ENCODE measurements at places on chromosomes 2 and 18.
A peak's percentile ranks its signal among the peaks of the same experiment; 100 is the strongest.

DNA sequence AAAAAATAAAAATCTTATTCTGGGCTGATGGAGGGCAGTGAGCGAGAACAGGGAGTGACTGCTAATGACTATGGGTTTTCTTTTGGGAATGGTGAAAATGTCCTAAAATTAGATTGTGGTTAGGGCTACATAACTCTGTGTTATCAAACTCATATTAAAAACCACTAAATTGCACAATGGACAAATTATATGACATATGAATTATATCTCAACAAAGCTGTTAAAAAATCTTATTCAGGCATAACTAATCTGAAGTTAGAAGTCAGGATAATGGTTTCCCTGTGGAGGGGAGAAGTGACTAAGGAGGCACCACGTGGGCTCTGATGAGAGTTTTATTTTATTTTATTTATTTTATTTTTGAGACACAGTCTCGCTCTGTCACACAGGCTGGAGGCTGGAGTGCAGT, 32.1 kb upstream of the DPP4 start:
- DNase-seq = no peak

GRCh38 chr2:207617011-207617671, 8.1 kb downstream of the METTL21A start:
- DNase-seq = peak; percentile 84

- no peak for DNase-seq
These were observed 172.0 kb downstream of the MGAT5 start for GRCh38 chr2:134425724-134426496.

GRCh38 chr2:33272001-33272400, 204.4 kb upstream of the RASGRP3 start:
- DNase-seq = no peak

DNA sequence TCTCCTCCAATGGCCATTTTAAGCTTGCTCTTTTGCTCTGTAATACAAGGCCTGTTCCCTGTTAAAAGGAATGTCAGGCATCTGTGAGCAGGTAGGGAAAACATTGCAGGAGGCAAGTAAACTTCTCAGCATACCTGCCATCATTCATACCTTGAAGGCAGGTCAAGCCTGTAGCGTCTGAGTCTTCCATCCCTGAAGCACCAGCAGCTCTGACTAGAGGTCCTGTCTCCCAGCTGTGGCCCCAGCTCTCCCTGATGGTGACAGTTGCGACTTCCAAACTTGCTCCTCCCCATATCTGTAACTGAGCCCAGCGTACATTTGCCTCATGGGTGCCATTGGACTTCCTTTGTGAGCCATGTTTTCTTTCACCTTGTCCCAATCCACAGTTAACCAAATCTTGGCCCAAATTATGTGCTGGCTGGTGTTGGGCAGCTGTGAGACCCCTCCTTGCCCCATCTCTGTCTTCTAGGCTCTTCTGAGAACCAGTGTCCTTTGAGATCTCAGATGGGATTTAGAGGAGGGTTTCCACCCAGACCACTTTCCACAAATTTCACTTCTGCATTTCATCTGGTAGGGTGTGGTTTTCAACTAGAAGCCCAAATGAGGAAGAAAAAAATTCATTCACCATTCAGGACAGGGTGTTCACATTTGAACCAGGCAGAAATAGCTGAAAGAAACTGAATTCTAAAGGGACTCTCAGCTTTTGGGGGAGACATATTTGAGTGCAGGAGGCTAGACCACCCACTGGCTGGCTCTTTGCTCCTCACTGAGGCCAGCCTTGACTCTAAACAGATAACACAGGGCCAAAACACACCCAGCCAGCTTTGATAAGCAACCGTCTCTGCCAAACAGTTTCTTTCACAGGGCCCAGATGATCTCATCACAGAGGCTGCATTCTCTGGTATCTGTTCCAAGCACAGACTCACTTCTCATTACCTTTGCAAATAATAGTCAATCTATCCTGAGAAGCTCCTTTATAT, 66.4 kb upstream of the MSH2 start:
- DNase-seq = no peak

DNA sequence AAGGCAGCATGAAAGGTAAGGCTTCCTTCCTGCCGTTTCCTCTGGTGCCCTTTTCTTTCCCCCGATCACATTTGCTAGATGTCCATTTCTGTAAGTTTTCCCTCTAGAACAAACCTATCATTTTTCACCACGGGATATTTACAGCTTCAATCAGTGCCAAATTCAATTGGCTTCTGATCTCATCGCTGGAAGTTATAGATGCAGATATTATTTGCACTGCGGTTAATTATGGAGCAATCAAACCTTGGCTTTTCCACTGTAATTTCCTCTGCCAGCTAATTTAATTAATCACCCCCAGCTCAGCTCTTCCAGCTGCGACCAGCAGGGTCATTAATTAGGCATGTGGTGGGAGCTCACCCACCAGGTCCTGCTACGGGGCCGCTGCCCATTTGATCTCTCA, 86.1 kb downstream of the GBX2 start:
- no peak for DNase-seq

DNA sequence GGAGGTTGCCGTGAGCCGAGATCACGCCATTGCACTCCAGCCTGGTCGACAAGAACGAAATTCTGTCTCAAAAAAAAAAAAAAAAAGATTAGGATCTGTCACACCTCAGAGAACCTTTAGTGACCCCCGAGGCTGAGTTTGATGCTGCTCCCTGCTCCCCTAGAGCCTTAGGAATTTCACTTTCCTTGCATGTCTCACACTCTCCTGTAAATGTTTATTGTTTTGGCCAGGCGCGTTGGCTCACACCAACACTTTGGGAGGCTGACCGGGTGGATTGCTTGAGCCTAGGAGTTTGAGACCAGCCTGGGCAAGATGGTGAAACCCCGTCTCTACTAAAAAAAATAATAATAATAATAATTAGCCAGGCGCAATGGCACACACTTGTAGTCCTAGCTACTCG, 31.5 kb downstream of the SRSF7 start:
- DNase-seq = no peak

DNA sequence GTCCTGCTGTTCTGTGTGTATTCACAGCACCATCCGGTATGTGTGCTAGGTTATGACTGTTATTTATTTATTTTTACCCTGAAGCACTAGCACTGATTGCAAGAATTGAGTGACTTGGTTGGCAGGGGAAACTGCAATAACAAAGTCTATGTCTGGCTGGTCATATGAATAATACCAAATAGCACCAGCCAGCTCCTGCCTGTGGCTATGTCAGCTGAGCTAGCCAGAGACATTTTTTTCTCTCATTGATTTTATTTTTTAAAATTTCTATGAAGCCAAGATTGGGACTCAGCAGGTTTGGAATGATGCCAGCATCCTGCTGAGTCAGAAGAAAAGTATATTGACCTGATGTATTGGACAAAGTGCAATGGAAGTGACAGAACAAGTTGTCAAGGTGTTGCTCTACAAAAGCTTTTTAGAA, 188.5 kb upstream of the CDH2 start:
- DNase-seq = peak; percentile 20

- peak; percentile 94 for DNase-seq
These were observed 96.2 kb downstream of the CABLES1 start for GRCh38 chr18:23231340-23232021.

DNA sequence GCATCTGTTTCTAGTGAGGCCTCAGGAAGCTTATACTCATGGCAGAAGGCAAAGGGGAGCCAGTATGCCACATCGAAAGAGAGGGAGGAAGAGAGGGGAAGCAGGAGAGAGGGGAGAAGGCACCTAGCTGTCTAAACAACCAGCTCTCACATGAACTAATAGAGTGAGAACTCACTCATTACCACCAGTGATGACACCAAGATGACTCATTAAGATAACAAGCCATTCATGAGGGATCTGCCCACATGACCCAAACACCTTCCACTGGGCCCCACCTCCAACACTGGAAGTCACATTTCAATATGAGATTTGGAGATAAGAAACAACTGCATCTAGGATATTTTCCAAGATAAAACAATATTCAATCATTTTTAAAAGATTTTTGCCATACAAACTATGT, 753.9 kb upstream of the ZEB2 start:
- no peak for DNase-seq

DNA sequence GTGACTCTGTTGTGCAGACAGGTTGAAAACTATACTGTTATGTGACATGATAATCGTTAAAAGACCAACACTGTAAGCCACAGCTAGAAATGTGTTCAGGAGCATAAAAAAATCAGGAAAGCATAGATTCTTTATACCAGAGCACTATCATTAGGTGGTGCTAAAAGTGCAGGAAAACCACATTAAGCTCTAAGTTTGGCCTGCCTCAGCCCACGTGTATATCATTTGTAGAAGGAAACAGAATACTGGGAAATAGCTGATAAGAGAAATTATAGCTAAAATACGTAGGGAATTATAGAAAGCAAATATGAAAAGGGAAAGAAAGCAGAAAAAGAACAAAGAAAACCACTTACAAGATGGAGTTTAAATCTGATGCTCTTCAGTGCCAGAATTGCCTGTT, 26.5 kb upstream of the C2orf74 start:
- DNase-seq = peak; percentile 11

DNA sequence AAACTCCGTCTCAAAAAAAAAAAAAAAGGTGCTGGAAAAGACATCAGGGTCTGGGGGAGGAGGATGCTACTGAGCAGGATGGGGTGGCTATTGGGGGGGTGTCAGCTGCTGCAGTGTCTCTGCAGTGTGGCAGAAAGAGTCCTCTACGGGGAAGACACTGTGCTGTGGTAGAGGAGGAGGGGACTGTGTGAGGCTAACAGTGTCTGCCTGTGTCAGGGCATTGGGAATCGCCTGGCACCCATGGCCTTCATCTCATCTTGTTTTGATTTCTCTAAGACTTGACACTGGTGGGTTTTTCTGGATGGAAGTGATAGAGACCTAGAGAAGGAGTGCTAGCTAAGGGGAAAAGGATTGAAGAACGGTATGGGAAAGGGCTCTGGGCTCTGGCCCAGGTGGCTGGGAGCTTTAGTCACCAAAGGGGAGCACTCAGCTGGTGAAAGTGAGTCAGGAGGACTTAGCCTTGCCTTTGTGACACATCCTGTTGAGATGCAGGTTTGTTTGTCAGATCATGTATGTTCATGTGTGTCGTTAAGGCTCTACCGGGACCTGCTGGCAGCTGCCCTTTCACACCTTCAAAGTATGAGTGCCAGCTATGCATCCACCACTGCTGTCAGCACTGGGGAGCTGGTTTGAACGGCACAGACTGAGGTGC, 58.0 kb downstream of the FARP2 start:
- no peak for DNase-seq

GRCh38 chr18:6624661-6625311, 104.7 kb upstream of the ARHGAP28 start:
- no peak for DNase-seq

- no peak for DNase-seq
These were observed 32.8 kb downstream of the SOCS6 start for GRCh38 chr18:70321616-70322015.

- DNase-seq = no peak
These were observed 43.7 kb downstream of the MEX3C start for GRCh38 chr18:51153659-51154371.

DNA sequence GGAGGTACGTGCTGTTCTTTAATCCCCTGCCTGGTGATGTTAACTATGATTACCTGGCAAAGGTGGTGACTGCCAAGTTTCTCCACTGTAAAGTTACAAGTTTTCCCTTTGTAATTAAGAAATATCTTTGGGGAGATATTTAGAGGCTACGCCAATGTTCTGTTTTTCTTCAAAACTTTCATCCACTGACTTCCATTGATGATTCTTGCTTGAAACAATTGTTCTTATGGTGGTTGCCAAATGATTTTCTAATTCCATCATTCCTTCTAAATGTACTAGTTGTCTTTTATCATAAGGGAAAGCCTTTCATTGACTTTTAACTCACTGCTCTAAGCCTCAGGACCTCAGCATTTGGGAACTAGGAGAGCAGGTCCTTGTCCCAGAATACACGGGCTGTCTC, 205.5 kb downstream of the SMAD7 start:
- no peak for DNase-seq

GRCh38 chr2:168404764-168405163, 51.3 kb upstream of the CERS6 start:
- no peak for DNase-seq

GRCh38 chr2:18976168-18976961, 382.1 kb downstream of the OSR1 start:
- DNase-seq = no peak

- peak; percentile 83 for DNase-seq
These were observed 61.4 kb downstream of the RPL31 start for GRCh38 chr2:101063352-101064124.

DNA sequence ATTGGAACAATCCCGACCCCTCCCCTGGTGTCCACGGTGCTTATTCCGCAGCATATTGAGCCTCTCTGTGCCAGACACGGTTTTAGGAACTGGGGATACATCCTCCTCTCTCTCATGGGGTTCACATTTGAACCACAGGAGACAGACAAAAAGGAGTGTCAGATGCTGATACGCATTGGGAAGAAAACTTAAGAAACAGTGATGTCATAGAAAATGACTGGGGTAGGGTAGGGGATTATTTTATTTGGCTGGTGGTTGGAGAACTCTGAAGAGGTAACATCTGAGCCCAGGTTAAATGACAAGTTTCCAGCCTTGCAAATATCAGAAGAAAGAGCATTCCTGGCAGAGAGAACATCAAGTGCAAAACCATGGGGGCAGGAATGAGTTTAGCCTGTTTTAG, 344.5 kb downstream of the DPP10 start:
- no peak for DNase-seq

DNA sequence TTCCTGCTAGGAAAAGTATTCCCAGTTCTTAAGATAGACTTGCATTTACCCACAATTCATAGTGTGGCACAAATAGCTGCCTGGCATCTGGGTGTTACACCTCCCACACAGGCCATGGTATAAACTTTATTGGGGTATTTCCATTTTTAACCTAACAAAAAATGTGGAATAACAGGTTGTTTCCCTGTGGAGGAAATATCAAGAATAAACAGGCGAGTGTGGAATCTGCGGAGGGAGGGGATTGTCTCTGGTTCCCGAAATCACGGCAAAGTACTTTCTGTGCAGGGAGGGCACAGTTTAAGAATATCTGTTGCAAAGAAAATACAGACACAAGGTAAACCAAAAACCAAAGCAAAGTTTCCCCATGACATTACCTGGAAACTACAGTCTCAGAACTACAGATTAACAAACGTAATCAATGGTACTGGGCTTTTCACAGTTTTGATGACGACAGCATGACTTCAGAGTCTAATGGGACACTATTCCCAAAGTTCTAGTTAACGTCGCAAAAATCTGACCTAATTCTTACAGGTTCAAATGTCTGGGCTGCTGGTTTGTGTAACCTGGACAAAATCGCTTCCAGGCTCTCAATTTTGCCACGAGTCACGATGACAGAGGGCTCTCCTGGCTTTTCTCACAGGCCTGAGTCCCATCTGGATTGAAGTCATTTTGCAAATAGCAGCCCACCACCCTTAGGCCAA, 1.4 kb downstream of the STARD7 start:
- DNase-seq = no peak

GRCh38 chr2:70041663-70042062, 45.6 kb upstream of the PCBP1 start:
- DNase-seq = no peak

GRCh38 chr2:99988599-99988998, 153.8 kb downstream of the AFF3 start:
- DNase-seq = no peak

DNA sequence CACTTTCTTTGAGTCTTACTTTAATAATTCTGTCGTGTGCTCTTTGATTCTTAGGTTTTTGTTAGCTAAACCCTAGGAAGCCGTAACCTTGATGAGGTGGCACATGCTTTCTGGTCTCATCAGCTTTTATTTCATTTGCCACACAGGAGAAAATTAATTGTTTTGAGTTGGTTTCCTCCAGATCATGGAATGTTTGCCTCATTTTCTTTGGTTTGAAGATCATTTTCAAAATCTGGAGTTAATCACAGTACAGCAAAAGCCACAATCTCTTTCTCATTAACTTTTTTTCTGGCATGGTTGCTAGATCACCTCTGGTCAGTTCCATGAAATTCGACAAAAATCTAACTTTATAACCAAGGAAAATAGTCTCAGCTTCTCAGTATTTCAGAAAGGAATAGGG, 182.9 kb downstream of the MYO1B start:
- no peak for DNase-seq

Data from pulmonary artery endothelial cell (primary cell).